ENCODE measurements at places on chromosomes 12 and 14.
A peak's percentile ranks its signal among the peaks of the same experiment; 100 is the strongest.

GRCh38 chr14:92411941-92412340 lies 89.0 kb downstream of the SLC24A4 start:
- no peak for DNase-seq

DNA sequence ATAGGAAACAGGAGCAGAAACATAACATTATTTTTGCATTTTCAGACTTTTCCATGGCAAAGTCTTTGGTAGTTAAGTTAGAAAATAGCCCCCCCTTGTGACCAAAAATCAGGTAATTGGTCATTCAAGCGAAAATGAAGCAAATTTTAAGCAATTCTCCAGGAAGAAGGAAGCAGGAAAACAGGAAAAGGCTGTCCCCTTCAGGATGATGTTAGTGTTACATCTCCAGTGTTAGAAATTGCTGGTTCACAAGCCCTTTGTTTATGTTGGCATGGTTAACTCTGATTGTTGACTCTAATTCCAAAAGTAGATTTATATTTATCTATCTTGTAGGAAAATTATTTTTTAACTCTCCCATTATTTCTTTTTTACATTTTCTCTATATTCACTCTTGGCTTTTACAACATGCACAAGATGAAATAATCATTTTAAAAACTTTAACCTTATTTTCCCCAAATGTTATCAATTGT lies 18.8 kb upstream of the GAS2L3 start:
- no peak for DNase-seq

GRCh38 chr12:88996200-88996788 lies 356.0 kb downstream of the DUSP6 start:
- no peak for DNase-seq

DNA sequence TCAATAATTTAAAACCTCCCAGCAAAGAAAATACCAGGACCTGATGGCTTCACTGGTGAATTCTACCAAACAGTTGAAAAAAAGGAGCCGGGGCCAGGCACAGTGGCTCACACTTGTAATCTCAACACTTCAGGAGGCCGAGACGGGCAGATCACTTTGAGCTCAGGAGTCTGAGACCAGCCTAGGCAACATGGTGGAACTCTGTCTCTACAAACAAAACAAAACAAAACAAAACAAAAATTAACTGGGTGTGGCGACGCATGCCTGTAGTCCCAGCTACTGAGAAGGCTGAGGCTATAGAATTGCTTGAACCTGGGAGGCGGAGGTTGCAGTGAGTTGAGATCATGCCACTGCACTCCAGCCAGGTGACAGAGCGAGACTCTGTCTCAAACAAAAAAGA lies 13.7 kb upstream of the TROAP start:
- DNase-seq: no peak

GRCh38 chr12:99981639-99982190 lies 3.0 kb downstream of the ANKS1B start:
- no peak for DNase-seq

- no peak for DNase-seq
Measured at GRCh38 chr14:102507081-102507856, 2.3 kb downstream of the ANKRD9 start.

DNA sequence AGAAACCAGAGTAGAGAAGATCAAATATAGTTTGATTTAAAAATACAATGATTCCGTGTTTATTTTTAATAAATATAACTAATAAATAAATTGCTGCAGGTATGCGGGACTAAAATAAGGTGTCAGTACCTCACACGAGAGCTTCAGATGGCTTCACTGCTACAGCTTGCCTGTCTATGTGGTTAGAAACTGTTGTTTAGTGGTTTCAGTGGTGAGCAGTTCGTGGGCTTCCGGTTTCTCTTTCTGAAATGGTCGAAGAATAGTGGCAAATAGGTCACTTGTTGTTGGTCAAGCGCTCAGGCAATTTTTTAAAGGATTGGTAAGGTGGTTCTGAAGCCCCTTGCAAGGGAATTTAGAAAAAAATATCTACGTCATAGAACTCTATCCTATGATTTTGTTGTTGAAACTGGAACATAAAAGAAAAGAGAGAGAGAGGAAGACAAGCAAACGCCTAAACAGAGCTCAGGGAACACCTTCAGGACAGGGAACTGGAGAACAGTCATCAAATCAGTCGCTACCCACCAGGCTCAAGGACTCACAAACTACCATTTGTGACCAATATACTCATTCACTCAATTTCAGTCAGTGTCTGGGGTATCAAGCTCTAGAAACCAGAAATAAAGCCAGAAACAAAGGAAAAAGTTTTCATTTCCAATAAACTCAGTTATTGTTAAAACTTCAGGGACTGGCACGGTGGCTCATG lies 31.3 kb downstream of the GABARAPL1 start:
- peak; percentile 11 for DNase-seq

GRCh38 chr12:29148911-29149690 lies at the start of gene FAR2:
TSS of gene FAR2 (plus strand) at chr12:29149278. CDS start at chr12:29270450, 121,172 bp downstream.
- peak; percentile 77 for DNase-seq

DNA sequence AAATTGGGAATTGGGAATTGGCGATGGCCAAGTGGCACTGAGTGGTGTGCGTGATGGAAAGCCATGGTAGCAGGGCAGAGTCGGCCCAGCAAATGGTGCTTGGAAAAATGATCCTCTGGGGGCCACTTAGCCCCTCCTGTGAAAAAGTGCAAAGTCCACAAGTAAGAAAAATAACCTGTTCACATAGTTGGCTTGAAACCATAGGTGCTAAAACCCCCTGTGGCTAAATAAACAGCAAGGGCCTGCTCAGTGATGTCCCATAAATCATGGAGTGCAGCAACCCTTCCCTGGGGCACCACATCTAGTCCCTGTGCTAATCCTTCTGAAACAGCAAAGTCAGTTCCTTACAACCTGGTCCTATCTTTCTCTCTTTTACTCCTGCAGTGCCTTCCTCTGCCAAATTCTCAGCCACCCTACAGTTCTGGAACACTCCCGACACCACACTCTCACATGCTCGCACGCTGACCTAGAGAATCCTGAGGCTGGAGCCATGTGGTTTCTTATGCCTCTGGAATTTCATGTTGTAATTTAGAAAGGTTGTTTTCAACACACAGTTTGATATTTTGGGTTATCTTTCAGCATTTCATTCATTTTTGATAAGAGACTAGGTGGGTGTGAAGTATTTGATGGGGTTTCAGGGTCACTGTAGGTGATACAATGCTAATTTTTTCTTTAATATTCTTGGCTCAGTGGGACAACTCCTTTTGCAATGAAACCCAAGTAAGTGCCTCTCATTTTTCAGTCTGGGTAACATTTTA lies 123.6 kb downstream of the SMOC1 start:
- no peak for DNase-seq

DNA sequence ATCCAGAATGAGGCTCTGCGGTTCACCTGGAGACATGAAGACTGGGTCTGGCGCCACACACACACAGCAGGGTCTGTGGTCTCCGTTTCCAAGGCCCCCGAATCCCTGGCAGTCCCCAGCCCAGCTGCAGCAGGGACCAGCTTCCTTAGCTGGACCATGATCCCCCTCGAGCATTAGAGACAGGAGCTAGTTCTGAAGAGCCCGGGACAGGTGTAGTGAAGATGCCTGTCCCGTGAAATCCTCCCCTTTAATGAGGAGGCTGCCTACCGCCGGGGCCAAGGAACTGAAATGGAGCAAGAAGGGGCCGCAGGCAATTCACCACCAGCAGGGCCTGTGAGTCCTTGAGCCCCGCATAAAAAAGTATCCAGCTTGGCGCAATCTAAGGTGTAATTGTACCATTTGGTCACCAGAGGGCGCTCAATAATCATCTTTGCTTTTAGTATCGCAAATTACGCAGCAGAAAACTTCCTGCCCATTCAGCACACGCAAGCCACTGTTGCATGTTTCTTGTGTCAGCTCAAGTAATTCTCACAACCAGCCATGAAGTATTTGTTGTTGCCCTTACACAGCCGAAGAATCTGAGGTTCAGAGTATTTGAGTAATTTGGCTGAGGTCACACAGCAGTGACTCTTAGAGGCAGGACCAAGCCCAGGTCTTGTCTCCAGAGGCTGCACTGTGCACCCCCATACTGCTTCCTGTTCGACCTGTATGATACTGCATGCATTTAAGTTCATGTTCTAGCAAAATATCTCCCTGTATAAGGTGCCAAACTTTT lies 54.3 kb upstream of the PPP2R5C start:
- peak; percentile 58 for DNase-seq

DNA sequence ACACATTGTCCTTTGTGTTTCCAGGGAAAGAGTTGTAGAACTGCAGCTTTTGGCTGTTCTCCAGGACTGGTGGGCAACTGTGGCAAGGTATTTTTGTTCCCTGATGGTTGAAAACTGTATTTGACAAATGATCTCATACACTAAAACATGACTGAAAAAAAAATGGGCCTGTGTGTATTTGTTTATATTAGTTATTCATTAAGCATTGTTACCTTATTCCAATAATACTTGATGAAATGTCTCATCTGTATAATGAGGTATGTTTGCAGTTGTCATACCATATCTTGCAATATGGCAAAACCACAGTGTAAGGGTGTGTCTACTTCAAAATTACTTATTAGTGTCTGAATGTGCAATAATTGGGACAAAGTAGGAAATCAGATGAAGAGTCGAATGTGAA lies 479.4 kb upstream of the NOVA1 start:
- DNase-seq: no peak

DNA sequence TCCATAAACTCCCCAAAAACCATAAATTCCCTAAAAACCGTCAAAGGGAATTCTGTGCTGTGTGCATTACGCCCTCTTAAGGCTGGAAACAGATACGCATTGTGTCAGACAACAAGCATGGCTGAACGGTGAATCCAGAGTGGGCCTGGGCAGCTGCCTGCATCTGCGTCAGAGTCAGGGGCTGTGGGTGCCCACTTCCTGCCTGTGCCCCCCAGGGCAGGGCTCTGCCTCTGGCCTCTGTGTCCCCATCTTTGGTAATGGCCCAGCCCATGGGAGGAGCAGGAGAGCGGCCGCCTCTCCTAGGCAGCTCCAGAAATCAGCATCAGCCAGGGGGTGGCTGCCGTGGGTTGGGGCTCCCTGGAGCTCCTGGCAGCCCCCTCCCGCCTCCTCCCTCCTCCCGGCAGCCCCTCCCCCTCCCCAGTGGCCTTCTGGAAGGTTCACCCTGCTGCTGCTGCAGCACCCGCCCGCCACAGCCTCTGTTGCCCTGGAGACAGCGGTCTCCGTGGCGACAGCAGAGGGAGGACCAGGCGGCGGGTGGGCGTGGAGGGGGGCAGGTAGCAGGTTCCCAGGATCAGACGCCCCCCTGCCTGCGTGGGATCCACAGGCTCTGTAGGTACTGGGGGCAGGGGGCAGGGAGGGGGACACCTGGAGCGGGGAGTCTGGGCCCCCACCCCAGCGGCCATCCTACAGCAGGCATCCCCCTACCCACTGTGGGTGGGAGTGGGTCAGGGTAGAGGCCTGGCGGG lies 5.9 kb downstream of the MMP17 start:
- no peak for DNase-seq

- DNase-seq: no peak
Measured at GRCh38 chr14:34044666-34045306, 93.9 kb upstream of the EGLN3 start.

DNA sequence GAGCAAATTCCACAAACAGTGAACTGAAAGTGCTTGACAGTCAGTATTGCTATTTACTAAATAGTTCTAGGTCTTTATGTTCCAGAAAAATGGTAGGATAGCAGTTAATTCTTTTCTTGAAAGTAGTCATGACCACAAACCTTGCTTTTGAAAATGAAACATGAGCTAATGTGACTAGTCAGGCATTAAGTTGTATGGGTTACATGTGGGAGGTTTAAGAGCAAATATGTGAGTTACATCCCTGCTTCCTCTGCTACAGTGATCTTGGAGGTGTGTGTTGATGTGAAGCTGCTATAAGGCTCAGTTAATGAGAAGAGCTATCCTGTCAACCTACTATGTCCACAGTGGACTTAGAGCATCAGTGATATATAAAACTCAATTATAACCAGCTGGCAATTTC lies 741.6 kb downstream of the FSCB start:
- DNase-seq: no peak

DNA sequence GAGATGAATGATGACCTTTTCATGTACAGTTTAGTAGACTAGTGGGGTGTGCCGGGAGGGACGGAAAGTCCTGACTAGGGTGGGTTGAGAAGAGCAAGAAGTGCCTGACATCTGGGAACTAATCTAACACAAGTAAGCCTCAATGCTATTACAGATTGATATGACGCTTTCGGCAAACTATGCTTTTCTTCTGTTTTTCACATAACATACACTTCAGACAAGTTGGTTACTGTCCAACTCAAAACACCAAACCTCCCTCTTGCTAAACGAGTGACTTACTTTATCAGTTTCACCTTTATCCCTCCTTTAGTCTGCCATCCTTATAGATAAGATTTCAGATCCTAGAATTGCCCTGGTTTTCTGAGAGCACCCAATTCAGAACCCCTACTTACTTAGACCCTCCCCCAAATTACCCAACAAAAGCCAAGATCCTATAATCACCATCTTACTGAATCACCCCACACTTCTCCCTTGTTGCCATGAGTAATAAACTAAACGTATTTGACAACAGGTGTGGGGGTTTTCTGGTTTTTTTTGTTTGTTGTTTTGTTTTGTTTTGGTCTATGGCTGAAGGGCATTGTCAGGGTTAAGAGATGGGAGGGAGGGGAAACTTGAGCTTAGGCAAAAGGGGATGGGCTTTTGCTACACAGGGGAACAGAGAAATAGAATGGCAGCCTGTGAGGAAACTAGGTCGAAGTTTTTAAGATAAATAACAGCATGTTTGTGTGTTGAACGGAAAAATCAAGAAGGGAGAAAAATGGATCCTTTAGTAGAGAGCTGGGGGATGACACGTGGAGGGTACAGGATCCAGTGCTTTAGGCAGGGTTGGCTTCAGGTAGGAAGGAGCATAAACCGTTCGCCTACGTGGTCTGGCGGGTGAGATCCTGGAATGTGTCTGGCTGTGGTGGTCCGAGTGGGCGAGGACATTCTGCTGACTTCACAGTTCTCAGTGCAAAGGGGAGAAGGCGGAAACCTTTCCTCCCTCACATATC lies 6.1 kb upstream of the PSMA3 start:
- no peak for DNase-seq

DNA sequence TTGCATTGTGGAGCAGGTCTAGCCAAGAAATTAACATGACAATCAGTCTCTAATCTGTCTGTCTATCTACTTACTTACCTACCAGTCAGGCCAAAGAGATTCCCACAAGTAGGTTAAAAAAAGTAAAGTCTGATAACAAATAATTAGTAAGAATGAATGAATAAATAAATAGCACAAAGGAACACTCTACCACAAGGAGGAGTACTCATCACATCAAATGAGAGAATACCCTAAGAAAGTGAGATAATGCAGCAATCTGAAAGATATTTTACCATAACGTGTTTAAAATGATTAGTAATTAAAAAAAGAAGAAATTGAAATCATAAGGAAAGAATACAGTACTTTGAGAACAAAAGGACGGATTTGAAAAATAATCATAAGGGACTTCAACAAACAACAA lies 187.2 kb downstream of the SYNE2 start:
- no peak for DNase-seq

- peak; percentile 65 for DNase-seq
Measured at GRCh38 chr14:102848830-102849525, 71.7 kb downstream of the TRAF3 start.

DNA sequence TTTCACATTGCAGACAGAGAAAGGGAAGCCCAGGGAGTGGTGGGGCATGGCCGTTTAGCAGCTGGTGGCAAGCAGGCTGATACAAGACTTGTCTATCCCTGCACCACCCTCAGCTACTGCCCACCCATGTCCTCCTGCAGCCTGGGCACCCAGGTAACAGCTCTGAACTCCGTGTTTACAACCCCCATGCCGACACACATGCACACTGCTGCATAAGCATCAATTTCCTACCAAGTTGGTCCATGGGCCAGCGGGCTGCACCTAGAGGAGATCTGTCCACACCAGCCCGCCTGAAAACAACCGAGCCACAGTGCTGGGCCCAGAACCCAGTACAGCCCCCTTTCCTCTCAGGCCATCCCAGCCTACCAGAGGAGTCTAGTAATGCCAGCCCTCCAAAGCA lies 75.9 kb upstream of the C14orf180 start:
- no peak for DNase-seq

Data from transverse colon (tissue), 4 donors.